Caco-2 (cell line): ENCODE measurements at places on chromosomes 4 and X.

- no peak for DNase-seq
Observed at GRCh38 chr4:178745203-178745602, 1303.0 kb upstream of the AGA start.

DNA sequence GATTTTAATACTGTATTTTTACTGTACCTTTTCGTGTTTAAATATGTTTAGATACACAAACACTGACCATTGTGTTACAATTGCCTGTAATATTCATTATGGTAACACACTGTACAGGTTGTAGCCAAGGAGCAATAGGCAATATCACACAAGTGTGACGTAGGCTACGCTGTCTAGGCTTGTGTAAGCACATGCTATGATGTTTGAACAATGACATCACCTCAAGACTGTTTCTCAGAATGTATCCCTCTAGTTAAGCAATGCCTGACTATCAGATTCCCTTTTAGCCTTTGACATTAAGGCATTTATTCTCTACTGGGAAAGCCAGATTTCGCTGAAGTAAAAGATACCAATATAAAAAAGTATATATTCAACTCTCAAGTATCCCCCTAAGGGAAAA is 66.2 kb downstream of the VCX3A start:
- peak; percentile 1 for DNase-seq

GRCh38 chrX:23578079-23578478 is 89.2 kb upstream of the PRDX4 start:
- no peak for DNase-seq

GRCh38 chr4:132918096-132918495 is 231.0 kb upstream of the PCDH10 start:
- no peak for DNase-seq

- DNase-seq: peak; percentile 35
Observed at GRCh38 chr4:164700471-164700870, 53.5 kb upstream of the SMIM31 start.

DNA sequence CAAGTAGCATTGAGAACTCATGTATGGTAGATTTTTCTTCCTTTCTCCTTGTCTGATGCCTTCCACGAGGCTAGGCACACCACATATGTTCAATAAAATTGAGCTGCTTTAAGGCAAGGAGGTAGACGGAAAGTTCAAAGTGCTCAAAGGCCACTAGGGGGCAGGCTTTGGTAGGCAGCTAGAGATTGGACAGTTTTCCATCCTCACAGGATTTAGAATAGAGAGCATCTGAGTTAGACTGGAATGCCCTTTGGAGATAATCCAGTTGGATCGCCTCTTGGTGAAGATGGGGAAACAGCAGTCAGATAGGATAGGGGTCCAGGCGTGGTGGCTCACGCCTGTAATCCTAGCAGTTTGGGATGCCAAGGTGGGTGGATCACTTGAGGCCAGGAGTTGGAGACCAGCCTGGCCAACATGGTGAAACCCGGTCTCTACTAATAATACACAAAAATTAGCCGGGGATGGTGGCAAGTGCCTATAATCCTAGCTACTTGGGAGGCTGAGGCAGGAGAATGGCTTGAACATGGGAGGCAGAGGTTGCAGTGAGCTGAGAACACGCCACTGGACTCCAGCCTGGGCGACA is 30.4 kb downstream of the ELF4 start:
- DNase-seq: peak; percentile 57

GRCh38 chr4:20378181-20378580 is 126.5 kb downstream of the SLIT2 start:
- DNase-seq: no peak

GRCh38 chrX:123833387-123833786 is 26.5 kb upstream of the XIAP start:
- peak; percentile 63 for DNase-seq

- DNase-seq: no peak
Observed at GRCh38 chr4:123471655-123472369, 75.2 kb downstream of the SPRY1 start.

DNA sequence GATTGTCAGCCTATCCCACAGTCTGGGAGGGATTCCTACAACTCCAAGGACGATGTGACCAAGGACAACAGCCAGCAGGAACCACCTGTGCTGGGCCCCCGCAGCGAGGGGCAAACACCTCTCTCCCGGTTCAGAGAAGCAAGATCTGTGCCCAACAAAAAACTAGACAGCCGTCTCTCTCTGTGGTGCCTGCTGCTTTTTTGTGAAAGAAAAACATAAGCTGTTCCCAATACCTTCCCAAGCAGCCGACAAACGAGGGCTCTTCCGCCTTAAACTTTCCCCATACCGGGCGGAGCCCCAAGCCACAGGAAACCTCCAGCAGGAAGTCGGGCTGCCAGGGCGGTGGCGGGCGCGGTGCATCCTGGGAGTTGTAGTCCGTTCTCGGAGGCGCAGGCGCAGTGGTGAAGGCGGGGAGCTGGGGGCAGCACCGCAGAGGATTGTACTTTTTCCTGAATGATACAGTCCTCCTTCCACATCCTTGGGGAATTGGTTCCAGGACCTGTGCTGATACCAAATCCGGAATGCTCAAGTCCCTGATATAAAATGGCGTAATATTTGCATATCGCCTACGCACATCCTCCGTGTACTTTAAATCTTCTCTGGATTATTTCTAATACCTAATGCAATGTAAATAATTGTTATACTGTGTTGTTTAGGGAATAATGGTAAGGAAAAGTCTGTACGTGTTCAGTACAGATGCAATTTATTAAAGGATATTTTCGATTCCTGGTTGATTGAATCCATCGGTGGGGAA is 63.1 kb upstream of the IRF2 start:
- peak; percentile 96 for DNase-seq

GRCh38 chrX:68180579-68180978 is 252.7 kb downstream of the OPHN1 start:
- no peak for DNase-seq

DNA sequence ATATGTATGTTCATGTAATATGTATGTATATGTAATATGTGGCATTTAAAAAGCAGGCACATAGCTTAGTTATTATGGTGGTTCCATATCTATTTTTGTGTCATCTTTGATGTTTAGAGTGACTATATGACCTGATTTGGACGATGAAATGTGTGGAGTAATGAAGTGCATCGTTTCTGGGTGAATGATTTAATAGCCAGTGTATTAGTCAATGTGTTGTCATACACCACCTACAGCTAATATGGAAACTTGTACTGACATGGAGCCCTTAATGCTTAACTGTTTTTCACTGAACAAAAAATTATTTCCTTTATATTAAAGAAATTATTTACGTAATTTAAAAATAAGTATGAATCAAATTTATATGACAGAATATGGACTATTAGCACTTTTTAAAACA is 292.3 kb upstream of the FSTL5 start:
- DNase-seq: no peak

DNA sequence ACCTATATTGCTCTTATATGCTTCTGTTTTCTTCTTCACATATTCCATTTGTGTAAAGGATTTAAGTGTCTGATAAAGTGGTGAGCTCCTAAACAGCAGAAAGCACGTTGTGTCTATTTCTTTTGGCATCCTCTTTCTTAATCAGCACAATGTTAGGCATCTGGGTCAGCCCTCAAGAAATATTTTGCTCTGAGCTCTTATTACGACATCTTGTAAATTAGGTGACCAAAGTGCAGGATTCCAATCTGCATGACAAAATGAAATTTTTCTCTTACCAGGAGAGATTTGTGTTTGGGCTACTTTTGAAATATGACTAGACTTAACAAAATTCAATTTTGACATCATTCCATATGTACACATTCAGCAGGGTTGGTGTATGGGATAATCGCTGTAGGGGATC is 210.0 kb upstream of the IGFBP7 start:
- no peak for DNase-seq
